ENCODE measurements at places on chromosomes 12 and 14. TPM values are rescaled to one million over a fixed set of nuclear protein-coding genes. Genes with fewer than 3 reads are reported as not detected.

- no peak overlapping the region for H3K4me3 ChIP-seq
- H3K27me3 ChIP-seq: no peaks in the 10 kb centered on the region
- H3K36me3 ChIP-seq: no peaks in the 10 kb centered on the region
- peaks cover 34% of the 10 kb centered on the region for H3K4me1 ChIP-seq
These were observed 22.2 kb upstream of the ABCD4 start for GRCh38 chr14:74324931-74325361.

SLC5A8 gene
- total RNA-seq: not detected

GRCh38 chr14:22764382-22764781, 2.1 kb upstream of the OXA1L start:
- no peak overlapping the region for H3K27ac ChIP-seq
- DNase-seq: no peak
- no peaks in the 10 kb centered on the region for H3K36me3 ChIP-seq
- H3K27me3 ChIP-seq: no peaks in the 10 kb centered on the region
- no peak overlapping the region for H3K4me3 ChIP-seq
- H3K4me1 ChIP-seq: peaks cover 12% of the 10 kb centered on the region

- no peak overlapping the region for H3K27ac ChIP-seq
- H3K36me3 ChIP-seq: no peaks in the 10 kb centered on the region
- H3K4me3 ChIP-seq: no peak overlapping the region
- peaks cover 42% of the 10 kb centered on the region for H3K4me1 ChIP-seq
These were observed 479.8 kb downstream of the ZFP36L1 start for GRCh38 chr14:68312884-68313610.

DNA sequence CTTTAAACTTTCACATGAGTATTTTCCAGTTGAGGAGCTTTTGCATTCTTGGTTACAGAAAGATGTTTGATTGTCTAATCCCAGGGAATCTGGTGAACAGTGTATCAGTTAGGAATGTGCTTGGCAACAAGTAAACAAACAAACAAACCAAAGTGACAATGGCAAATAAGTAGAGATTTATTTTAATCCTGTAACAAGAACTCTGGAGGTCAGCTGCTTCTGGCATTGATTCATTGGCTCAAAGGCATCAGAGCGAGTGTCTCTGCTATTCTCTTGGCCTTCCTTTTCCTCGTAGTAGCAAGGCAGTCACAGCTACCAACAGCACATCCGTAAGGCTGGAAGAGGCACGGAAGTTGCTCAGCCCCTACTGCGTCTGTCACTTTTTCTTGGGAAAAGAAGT, 37.2 kb downstream of the CRADD start:
- DNase-seq: peak; percentile 65
- no peak overlapping the region for H3K27ac ChIP-seq
- H3K4me1 ChIP-seq: peaks cover 9% of the 10 kb centered on the region
- no peaks in the 10 kb centered on the region for H3K36me3 ChIP-seq
- H3K27me3 ChIP-seq: no peaks in the 10 kb centered on the region

GRCh38 chr12:91377436-91377835, 194.8 kb upstream of the DCN start:
- H3K27ac ChIP-seq: no peak overlapping the region
- H3K4me1 ChIP-seq: peaks cover 30% of the 10 kb centered on the region
- no peak overlapping the region for H3K4me3 ChIP-seq
- H3K27me3 ChIP-seq: no peaks in the 10 kb centered on the region
- H3K36me3 ChIP-seq: no peaks in the 10 kb centered on the region
- DNase-seq: no peak

DNA sequence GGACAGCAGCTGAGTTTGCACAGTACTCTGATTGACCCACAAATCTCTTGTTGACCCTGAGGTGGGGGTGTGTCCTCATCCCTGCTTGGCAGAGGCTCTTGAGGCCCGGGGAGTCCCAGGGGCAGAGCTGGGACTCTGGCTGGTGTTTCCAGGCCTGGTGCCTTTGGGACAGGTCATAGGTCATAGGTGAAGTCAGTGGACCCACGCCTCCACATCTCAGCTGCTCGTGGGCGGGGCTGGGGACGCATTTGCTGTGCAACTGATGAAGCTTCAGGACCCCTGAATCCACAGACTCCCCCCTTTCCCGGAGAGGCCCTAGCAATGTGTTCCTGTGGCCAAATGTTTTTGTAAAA, 408 bp upstream of the CACNA2D4 start:
- no peaks in the 10 kb centered on the region for H3K36me3 ChIP-seq
- no peak for DNase-seq
- no peaks in the 10 kb centered on the region for H3K27me3 ChIP-seq

- no peaks in the 10 kb centered on the region for H3K36me3 ChIP-seq
- no peak overlapping the region for H3K4me3 ChIP-seq
- no peaks in the 10 kb centered on the region for H3K27me3 ChIP-seq
- no peak overlapping the region for H3K27ac ChIP-seq
- peaks cover 13% of the 10 kb centered on the region for H3K4me1 ChIP-seq
These were observed 3.5 kb downstream of the CMTM5 start for GRCh38 chr14:23380197-23380914.

KRT5 gene
- total RNA-seq: not detected

DNA sequence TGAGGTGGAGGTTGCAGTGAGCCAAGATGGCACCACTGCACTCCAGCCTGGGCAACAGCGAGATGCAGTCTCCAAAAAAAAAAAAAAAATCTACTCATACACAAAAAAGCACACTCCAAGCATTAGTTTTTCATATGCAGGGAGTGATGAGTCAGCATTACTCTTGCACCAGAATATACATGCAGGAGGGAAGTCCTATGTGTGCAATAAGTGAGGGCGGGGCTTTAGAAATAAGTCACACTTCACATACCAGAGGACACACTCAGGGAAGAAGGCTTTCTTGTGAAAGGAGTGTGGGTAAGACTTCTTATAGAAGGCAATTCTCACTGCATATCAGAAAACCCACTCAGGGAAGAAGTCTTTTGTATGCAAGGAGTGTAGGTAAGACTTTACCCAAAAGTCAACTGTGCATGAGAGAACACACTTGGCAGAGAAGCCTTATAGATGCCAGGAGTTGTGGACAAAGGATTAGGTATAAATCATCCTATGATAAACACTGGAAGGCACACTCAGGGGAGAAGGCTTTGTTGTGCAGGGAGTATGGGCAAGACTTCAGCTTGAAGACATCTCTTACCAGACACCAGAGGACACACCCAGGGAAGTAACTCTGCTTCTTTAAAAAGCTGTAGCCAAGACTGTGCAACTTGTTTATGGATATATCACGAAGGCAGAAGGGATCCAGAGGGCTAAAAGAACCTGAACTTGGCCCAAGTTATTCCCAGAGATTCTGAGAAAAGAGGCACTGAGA, 50.5 kb downstream of the ATF7 start:
- no peak for DNase-seq
- no peaks in the 10 kb centered on the region for H3K4me1 ChIP-seq

RPAP3 gene
- 61.9 TPM for total RNA-seq

GRCh38 chr12:60201891-60202290, 606.1 kb downstream of the SLC16A7 start:
- H3K27ac ChIP-seq: no peak overlapping the region
- H3K36me3 ChIP-seq: no peaks in the 10 kb centered on the region
- H3K27me3 ChIP-seq: no peaks in the 10 kb centered on the region
- no peak overlapping the region for H3K4me3 ChIP-seq
- H3K4me1 ChIP-seq: no peaks in the 10 kb centered on the region

DNA sequence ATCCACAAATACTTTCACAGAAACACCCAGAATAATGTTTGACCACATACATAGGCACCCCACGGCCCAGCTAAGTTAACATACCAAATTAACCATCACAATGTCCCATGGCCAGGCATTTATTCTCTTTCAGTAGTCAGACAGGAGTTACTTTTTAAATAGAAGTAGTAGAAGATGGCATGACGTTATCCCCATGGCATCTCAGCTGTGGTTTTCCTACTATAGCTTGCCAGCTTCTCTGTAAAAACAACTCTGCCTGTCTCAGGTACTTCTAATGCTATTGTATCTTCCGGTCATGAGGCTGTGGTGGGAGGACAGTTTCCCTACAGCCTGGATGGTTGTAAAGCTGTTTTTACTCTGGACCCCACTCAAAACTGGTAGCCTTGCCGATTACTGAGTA, 19.3 kb downstream of the CTSG start:
- H3K36me3 ChIP-seq: no peaks in the 10 kb centered on the region
- H3K27me3 ChIP-seq: no peaks in the 10 kb centered on the region
- no peaks in the 10 kb centered on the region for H3K4me1 ChIP-seq
- DNase-seq: no peak
- H3K27ac ChIP-seq: no peak overlapping the region

- peaks cover under 1% of the 10 kb centered on the region for H3K4me1 ChIP-seq
- no peak overlapping the region for H3K4me3 ChIP-seq
- DNase-seq: no peak
- H3K27ac ChIP-seq: no peak overlapping the region
These were observed 6.2 kb downstream of the IFT43 start for GRCh38 chr14:75991753-75992152.

- peaks cover 27% of the 10 kb centered on the region for H3K4me1 ChIP-seq
- H3K4me3 ChIP-seq: no peak overlapping the region
- no peaks in the 10 kb centered on the region for H3K36me3 ChIP-seq
- no peaks in the 10 kb centered on the region for H3K27me3 ChIP-seq
These were observed 47.3 kb downstream of the WDR20 start for GRCh38 chr14:102187044-102187443.
